ENCODE measurements at places on chromosomes 4 and X. TPM values are rescaled to one million over a fixed set of nuclear protein-coding genes. Genes with fewer than 3 reads are reported as not detected.

SLC34A2 gene
- not detected for total RNA-seq

PSAPL1 gene
- not detected for total RNA-seq

MAGEB2 gene
- total RNA-seq, result not detected

VBP1 gene
- total RNA-seq, result 32.8 TPM

ADH1C gene
- 137 TPM for total RNA-seq

All from mucosa of descending colon (tissue), 3 donors.